ENCODE measurements at places on chromosomes 2 and 18.
A peak's percentile ranks its signal among the peaks of the same experiment; 100 is the strongest.

DNA sequence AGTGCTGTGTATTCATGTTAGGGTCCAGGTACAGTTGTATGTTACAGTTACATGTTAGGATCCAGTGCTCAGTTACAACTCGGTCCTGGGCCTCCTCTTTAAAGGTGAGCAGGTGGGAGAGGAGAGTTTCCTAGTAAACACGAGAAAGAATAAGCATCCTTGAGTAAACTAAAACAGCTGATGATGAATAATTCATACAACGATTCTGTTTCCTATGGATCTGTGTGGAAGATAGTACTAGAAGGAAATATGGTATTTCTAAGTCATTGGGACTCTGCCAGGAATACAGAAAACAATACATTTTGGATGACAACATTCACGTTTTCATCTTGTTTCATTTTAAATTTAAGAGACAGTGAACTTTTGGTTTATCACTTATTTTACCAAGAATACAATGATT is 29.5 kb downstream of the SNTG2 start:
- no peak for DNase-seq

DNA sequence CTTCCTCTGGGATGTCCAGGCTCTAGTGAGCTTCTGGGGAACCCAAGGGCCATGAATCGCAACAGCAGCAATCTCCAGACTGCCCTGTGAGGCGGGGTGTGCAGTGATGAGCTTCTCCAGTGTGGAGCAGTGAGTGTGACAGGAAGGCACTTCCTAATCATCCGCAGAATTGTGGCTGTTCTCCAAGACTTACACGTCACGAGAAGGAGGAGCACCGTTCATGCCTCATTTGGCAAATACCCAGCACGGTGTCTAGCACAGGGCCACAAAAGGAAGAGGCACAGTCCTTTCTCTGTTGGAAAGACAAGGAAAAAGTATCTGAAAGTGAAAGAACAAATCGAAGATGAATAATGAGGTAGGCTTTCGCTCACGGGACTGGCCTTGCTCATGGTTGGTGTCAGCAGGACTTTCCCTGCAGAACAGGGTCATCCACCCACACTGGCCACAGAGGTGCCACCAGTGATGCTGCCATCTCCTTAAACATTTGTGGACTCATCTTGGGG is 125.1 kb upstream of the HAAO start:
- DNase-seq: no peak

DNA sequence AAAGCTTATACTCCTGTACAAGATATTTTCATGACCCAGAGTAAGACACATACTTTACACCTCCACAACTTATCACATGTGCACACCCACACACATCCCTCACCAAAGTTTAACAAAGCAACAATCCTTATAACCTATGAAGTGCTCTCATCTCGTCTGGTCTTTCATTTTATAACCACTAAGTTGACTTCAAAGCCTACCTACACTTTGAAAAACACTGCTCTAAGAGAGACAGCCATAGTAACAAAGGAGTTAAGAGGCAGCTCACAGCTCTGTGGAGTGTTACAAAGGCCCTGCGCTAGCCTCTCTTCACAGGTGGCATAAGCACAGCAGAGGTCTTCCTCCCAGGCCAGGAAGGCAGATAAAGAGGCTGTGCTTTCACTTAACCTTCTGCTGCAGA is 69.7 kb upstream of the TMEM200C start:
- no peak for DNase-seq

DNA sequence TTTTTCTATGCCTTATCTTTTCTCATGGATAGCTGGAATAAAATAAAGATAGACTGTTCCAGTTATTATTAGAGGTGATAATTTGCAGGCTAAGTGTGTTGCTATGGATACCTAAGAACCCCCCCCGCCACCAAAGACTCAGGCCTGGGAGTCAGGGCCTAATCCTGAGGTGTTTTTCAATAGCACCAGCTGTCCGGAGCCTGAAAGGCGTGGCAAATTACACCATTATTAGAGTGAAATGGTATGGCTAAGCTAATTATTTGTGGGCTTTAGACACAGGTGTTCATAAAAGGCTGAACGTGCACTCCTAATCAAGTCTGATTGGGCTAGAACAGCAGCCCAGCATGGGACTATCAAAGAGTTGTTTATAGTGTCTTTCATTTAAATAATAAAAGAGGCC is 293.2 kb upstream of the DCC start:
- DNase-seq: no peak

- DNase-seq: no peak
Observed at GRCh38 chr2:16172324-16173175, 232.2 kb downstream of the MYCN start.

DNA sequence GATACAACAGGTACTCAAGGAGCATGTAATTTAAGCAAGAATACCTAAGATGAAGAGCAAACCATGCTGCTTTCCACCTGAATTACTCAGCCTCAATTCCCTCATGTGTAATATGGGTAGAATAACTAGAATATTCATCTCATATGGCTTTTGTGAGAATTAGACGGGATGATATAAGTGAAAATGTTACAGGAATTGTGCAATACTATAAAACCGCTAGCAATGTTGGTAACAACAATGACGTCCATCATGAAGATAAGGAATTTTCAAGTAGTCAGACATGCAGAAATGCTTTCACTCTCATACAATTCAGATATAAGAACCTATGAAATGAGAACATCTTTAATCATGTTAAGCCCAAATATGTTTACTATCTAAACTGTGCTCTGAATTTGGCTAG is 2106.6 kb upstream of the CELF4 start:
- DNase-seq: no peak

DNA sequence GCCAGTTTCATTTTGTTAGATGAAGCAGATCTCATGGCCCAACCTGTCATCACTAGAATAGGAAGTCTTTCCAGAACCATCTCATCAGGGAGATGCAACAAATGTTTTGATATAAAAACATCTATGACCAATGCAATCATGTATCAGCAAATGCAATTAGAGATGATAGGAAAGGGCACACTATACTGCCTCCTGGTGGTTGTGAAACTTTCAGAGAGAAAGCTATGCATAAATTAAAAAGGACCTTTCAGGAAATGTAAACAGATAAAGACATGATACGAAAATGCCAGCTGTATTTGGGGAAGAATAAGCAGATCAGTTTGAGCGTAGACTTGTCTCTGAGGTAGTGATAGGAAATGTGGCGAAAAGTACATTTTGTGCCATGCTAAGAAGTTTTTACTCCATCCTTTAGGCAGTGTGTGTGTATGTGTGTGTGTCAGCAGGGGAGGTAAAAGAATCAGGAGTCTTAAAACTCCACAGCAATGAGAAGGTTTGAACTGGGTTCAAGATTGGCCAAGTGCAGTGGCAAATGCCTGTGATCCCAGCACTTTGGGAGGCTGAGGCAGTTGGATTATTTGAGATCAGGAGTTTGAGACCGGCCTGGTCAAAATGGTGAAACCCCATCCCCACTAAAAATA is 479.3 kb downstream of the CPS1 start:
- DNase-seq: no peak

- DNase-seq: no peak
Observed at GRCh38 chr2:230234845-230235244, 9.3 kb downstream of the SP140 start.

GRCh38 chr2:20164734-20165478 is 60.0 kb downstream of the SDC1 start:
- no peak for DNase-seq

DNA sequence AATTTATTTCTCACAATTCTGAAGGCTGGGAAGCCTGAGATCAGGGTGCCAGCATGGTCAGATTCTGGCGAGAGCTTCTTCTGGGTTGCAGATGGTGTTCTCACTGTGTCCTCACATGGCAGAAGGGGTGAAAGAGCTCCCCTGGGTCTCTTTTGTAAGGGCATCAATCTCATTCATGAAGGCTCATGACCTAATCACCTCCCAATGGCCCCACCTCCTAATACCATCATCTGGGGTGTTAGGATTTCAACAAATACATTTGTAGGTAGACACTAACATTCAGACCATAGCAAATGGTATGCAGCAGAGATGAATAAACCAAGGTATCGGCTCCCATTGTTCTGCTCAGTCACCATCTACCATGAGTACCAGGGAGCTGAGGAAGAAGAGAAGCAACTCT is 32.7 kb downstream of the YPEL5 start:
- DNase-seq: no peak

- DNase-seq: no peak
Observed at GRCh38 chr2:88209521-88210131, 39.5 kb downstream of the THNSL2 start.

DNA sequence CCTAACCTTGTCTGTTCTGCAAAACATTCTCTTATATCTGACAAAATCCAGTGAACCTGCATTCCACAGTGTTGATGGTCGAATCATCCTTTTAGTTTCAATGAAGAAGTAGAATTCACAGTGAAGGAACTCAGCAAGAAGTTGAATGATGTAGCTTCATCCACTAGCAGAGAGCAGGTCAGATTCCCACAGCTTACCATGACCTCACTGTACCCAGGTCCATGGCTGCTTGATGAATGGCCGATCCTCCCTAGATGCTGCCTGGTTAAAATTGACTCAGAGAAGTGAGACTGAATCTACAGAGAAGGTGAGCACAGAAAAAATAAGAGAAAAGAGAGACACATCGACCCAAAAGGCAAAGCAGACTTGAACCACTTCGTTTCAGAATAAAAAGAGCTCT is 906.0 kb upstream of the CHAC2 start:
- DNase-seq: no peak

DNA sequence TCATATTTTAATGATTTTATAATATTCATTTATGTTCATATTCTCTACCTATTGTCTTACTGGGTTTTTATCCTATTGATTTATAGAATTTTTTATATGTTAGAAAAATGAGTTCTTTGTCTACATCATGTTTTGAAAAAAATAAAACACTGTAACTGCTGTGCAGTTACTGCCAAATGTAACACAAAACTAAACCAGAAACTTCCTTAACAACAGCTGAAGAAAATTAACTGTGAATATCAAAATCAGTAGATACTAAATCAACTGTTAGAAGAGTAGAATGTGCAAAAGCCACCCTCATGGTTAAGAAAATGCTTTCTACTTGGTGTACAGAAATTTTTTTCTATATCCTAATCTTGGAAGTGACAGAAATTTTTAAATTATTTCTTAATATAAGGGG is 69.5 kb downstream of the PTRHD1 start:
- no peak for DNase-seq

DNA sequence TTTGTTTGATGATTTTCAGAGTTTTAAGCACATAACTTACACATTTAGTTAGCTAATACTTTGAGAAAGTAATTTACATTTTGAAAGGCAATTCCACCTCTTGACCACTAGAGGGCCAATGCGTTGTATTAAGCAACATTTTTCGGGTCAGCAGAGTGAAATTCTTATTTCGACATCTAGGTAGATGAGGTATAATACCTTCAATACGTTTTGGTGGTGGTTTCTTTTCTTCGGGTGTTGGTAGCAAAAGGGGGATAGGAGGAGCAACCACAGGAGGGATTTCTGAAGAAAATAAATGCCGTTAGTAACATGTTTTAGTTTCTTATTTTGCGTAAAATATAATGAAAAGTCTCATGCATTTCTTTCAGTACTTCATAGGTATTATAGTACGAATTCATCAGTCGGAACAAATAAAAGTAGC is 106.3 kb downstream of the TTN start:
- no peak for DNase-seq

DNA sequence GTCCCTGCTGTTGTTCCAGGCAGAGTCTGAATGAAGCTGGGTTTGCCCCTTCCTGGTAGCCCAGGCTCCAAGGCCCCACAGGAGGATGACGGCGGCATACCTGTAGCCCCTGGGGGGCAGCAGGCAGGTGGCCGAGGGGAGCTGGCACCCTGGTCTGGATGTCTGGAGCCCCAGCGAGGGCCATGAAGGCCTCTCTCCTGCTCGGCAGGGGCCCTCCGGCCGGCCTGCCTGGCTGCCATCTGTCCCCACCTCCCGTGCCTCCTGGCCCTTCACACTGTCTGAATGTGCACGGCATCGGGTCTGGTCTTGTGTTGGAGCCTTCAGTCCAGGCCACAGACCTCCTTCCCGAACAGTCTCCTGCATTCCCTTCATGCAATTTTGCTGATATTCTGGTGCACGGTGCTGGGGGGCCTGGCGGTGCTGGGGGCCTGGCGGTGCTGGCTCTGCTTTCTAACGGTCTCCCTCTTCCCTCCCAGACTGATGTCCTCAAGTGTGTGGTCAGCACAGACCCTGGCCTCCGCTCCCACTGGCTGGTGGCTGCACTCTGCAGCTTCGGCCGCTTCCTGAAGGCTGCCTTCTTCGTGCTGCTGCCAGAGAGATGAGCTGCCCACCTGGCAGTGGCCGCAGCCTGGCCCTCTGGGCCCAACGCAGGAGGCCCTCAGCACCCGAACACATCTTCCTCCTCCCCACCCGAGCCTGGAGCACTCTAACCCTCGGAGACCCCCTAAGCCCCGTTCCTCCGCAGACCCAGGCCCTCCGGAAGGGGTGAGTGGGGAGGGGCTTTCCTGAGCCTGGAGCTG is 13.5 kb downstream of the BOK start:
- no peak for DNase-seq

DNA sequence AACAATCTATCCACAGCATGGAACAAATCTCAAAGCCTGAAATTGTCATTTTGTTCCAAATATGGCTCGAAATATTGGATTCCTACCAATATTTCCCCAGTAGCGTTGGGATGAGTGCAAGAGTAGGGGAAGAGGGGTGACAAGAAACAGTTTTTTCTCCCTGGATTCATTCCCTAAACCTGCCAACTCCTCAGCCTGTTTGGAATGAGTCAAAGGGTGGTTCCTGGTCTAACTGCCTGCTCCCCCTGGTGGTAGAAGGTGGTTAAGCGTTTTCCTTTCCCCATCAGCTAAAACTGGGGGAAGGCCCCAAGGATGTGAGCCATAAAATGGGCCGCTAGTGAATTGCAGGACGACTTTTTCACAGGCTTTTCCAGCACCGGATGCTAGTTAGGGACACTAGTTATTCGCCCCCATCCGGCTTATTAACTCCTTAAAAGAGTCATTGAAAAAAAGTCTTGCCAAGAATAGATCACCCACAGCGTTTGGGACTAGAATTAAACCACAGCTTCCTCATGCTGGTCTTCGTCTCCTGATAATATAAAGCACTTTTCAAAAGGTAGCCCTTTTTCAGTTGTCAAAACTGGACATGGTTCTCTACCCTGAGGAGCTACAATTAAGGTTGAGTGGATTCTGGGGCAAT is 72.5 kb downstream of the DHRS9 start:
- peak; percentile 20 for DNase-seq

- DNase-seq: no peak
Observed at GRCh38 chr2:223467196-223467595, 135.0 kb downstream of the SCG2 start.

DNA sequence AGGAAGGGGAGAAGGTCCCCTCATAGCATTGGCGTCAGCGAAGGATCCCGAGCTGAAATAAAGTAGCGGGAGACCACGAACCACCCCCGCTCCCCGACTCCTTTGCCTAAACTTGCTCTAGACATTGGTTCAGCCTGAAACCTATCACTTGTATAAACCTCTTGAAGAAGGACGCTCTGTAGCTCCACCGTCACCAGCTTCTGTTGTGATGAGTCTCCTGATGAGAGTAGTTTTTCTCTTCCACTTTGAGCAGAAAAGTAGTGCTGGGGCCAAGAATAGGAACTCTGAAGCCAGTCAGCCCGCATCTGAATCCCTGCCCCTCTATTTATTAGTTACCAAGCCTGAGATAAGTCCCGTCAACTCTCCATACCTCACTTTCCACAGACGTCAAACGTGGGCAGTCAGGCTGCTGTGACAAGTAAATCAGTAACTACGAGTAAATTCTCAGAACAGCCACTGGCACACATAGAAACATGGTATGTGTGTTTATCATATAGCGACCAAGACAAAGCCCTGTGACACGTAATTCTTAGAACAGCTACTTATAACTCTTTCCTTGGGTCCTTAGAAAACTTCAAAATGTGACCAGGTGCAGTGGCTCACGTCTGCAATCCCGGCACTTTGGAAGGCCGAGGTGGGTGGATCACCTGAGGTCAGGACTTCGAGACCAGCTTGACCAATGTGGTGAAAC is 61.7 kb downstream of the CD226 start:
- no peak for DNase-seq
